ENCODE measurements at places on chromosomes 16 and 17.

DNA sequence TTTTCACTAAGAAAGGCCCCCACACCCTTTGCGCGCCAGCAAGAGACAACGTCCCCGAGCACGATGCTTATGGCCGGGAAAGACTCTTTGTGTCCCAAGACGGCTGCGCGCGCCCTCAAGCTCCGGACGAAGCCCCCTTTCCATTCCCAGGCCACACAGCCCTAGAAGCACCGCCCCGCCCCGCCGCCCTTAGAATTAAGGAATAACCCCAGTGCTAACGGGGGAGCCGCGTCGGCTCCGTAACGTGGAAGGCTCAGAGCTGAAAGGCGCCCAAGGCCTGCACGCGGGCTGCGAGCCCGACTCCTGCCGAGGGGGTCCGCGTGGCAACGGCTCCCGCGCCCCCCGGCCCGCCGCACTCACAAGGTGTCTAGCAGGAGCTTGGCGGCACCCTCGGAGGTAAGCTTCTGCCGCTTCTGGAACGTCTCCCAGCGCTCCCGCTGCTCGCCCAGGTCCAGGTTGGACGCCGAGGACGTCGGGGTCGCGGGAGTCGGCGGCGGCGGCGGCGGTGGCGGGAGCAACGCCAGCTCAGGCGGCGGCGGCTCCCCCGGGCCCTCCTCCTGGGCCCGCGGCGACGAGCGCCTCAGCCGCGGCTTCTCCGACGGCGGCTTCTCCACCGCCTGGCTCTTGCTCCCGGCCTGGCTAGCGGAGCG, 477 bp downstream of the CENPV start:
- no peak for DNase-seq

DNA sequence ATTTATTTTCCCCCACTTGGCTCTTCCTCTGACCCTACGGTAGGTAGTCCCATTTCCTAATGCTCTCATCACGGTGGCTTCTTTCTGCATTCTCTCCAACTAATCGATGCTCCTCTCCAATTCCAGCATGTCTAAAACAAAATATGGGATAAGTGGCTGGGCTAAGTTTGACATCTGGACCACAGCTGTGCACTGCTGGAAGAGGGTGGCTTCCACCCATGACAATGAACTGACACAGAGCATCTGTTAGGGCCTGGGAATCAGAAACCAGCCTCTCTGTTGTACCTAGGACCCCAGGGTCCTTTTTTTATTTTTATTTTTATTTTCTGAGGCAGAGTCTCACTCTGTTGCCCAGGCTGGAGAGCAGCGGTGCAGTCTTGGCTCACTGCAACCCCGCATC, 29.0 kb upstream of the SLC39A11 start:
- no peak for DNase-seq

DNA sequence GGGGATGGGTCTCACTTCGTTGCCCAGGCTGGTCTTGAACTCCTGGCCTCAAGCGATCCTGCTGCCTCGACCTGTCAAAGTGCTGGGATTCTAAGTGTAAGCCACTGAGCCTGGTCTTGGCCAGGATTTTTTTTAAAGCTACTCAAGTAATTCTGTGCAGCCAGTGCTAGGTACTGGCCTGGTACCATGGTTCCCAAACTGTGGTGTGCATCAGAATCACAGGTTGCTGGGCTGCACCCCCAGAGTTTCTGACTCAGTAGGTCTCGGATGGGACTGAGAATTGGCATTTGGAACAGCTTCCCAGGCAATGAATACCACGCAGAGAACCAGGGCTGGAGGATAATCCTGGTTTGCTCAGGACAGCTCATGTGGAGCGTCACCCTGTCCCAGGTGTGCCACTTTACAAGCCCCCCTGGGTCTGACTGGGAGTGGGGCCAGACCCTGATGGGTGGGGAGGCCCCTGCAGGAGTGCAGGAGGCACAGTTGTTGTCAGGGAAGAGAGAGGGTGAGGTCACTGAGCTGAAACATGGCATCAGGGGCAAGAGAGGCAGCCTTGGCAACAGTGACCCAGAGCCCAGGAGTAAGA, 10.7 kb upstream of the MRPS23 start:
- no peak for DNase-seq

- DNase-seq, result no peak
These were observed 46.7 kb downstream of the WNT3 start for GRCh38 chr17:46771561-46772474.

DNA sequence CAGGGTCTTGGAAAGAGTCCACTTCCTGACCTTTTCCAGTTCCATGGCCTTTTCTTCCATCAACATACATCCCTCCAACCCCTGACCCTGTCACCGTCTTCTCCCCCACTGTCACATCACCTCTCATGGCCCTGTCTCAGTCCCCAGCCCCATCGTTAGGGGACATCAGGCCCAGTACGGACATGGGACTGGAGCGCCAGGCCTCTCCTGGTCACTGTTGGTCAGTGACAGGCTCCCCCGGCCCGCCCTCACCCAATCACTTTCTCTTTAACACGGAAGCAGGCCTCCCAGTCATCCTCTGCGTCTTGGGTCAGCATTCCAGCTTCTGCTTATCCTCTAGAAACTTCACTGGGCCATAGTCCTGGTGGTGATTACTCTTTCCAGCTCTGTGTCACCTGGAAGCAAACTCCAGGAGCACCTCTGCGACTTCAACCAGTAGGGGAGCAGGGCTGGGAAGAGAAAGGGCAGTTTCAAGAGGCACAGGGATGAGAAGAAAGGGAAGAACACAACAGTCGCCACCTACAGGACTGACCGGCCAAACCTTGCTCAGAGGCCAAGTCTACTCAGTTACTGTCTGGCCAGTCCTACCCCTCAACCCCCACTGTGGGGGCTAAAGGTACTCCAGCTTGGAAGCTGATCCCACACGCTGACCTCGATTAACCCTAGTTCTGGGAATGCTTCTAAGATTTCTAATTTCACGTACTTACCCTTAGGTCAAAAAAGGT, 15.9 kb upstream of the ICAM2 start:
- no peak for DNase-seq

DNA sequence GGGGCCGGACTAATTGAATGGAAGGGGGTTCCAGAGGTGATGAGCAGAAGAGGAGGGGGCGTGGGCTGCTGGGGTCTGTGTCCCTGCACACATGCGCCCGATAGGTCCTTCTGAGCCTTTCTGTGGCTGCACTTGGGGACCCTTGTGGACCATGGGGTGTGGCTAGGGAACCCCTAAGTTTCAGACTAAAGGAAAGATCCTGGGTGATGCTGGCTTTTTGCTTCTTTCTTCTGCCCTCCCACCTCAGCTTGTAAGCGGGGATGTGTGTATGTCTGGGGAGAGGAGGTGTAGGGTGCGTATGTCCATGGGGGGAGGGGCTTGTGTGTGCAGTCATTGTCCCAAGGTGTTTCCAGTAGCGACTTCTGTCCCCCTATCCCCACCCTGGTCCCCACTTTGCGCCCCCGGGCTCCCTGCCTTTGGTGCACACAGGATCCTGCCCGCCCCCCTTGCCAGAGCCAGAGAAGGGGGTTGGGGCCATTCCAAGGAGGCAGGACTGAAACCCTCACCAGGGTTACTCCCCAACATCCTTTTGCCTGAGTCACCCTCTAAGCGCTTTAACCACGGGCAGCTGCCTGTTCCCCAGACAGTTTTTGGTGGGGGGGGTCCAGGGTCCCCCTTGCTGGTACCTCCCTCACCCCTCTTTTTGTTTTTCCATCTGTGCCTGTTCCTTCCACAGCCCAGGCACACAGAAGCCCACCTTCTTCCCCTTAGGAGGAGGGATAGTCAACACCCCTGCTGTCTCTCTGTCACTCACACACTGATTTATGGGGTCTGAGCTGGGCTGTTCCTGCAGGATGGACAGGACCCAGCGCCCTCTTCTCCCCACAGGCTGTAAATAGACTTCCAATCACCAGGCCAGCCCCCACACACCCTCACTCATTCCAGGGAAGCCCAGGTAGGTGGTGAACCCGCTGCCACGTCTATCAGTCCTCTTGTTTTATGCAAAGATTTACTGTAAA, 83.2 kb downstream of the ARHGAP23 start:
- DNase-seq, result no peak

DNA sequence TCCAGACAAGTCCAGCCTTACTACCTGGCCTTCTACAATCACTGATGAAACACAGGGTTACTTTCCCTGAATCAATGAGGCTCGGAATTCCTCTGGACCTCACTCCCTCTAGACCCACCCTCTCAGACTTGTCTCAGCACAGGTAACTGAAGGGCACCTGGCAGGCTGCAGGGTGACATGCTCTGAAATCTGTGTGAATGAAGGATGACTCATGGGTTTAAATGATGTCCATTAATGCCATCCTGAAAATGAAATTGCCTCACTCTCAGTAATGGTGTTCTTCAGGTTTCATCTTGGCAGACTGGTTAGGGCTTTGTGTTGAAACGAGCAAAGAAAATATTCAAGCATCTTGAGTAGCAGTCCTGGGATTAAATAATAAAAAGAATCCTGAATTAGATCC, 134.4 kb downstream of the MAF start:
- no peak for DNase-seq

DNA sequence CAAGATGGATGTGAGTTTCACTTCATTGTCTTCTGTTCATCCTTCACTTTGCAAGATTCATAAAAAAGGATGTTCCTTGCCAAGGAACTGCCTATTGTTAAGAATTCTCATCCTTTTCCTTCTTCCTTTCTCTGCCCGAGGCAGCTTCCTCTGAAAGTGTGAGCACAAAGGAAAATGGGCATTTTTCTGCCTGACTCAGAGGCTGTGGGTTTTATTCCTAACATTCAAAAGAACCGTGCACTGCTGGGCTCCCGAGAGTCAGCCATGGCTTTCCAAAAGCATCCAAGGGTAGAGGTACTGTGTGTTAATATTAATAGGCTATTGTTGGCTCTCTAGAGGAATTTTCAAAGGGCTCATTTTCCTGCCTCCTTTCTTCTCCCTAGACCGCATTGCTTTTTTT, 289.4 kb downstream of the ABCC12 start:
- no peak for DNase-seq

Data from coronary artery (tissue), 2 donors.